ENCODE measurements at places on chromosomes 4 and X. TPM values are rescaled to one million over a fixed set of nuclear protein-coding genes. Genes with fewer than 3 reads are reported as not detected.

- DNase-seq = no peak
Measured at GRCh38 chrX:19332983-19333382, 10.7 kb upstream of the PDHA1 start.

GRCh38 chr4:157421365-157421764 is 200.8 kb downstream of the GRIA2 start:
- no peak for DNase-seq

DNA sequence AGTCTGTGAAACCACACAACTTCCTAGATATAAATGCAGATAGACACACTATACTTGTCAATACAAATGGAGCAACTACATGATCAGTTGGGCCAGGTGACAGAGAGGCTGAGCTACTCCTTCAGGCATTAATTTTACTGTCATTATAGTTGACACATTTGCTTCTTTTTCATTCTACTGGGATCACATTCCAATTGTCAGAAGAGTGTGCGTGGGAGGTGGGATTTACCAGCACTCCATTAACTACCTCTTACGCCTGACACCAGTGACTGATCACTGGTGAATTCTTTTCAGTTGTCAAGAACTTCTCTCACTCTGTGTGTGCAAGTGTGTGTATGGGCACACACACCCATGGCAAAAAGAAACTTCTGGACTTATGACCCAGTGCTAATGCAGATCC is 94.2 kb upstream of the DIAPH2 start:
- DNase-seq = no peak

The PRICKLE3 gene
- 11.0 TPM for total RNA-seq

The EMCN gene
- not detected for total RNA-seq

The MUC7 gene
- total RNA-seq = not detected

DNA sequence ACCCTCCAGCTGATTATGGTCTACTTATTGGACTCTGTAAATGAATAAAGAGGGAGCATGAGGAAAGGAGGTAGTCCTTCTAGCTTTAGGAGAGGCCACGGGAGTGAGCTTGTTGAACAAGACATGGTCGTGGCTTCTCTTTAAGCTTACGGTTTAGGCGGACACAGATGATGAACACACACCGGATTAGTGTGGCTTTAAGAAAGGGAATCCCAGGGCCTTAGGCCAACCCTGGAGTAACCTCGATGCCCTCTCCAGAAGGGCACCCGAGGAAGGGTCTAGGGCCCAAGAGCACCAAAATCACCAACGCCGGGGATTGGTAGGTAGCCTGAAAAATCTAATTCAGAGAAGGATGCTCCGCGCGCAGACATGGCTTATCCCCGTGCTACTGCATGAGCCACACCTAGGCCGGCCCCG is 39.4 kb downstream of the ERVMER34-1 start:
- DNase-seq = no peak

DNA sequence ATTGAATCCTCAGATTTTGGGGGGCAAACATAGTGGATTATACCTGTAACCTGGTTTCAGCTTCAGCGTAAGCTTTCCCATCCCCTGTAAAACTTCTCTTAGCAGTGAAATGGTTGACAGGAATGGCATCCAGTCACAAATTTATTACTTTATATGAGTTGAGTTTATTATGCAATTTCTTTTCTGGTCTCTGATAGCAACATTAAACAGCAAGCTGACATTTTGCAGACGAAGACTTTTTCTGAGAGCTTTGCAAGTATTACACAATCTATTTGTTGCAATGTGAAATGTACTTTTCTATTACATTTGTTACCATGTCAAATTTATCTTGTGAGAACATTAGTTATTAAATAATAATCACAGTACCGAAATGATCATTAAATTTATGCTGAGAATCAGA is 60.6 kb downstream of the GSPT2 start:
- DNase-seq = no peak

DNA sequence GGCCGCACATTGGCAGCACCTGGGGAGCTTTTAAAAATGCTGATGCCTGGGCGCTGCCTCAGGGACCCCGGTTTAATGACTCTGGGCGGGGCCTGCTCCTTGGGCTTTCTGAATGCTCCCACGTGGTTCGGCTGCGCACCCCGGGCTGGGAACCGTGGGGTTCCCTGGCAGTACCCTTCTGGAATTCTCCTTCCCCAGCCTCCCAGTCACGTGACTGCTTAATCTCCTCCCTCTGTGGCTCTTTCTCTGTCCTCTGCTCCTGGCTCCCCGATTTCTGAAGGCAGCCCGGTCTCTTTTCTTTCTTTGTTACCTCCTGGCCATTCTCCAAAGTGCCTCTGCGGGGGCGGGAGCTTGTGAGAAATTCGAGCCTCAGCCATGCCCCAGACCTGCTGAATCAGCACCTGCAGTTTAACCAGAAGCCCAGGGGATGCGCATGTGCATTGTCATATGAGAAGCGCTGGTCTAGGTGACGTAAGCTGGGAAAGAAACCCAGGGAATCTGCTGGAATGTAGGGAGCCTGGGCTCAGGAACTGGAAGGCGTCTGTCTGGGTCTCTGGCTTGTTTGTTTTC is 16.6 kb downstream of the CLCN4 start:
- DNase-seq = no peak

The CT55 gene
- total RNA-seq = not detected

DNA sequence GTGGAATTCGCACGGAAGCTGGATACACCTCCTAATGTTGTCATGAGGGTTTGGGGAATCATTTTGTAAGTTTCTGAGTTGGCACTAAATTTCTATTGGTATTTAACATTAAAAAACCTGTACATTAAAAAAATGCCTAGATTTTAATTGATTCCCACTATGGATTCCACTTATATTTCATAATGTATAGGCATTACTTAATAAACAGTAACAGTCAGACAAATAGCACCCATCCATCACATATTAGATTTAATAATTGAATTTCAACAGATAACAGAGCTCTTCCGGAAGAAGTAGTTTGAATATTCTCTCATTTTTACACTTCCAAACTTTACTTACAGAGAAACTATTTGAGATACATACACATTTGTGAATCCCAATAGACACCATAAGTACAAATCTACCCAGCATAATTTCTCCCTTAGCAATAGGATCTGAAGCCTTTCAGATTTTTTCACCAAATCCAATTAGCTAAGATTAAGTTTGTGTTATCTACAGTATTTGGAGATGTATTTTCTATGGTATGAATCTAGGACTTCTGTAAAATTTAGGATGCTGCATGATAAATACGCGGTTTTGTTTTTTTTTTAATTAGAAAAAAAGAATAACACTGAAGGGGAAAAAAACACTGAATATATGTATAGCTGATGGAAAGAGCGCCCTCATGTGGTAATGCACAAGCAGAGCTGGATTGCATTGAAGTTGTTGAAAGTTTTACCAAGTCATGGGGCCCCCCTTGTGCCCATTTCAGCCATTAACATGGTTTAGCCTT is 12.2 kb upstream of the ODAM start:
- DNase-seq = peak; percentile 62

GRCh38 chrX:35722128-35722527 is 76.0 kb upstream of the MAGEB16 start:
- DNase-seq = no peak

DNA sequence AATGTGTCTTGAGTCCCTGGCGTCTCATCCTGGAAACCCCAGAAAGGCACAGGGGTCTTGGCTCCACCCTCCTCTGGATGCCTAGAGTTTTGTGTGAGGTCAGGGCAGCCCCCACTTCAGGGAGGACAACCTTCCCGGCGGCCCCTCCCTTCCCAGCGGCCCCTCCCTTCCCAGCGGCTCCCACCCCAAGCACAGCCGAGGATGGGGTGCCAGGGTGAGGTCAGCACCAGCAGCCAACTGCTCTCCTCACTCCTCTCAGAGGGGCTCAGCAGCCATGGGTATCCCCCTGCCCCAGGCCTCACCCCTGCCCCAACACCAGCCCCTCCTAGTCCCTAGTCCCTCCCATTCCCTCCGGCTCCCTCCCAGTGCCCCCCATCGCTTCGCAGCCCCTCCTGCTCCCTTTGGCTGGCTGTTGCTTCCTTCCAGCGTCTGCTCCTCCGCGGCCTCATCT is 17.4 kb downstream of the DGKQ start:
- DNase-seq = no peak

DNA sequence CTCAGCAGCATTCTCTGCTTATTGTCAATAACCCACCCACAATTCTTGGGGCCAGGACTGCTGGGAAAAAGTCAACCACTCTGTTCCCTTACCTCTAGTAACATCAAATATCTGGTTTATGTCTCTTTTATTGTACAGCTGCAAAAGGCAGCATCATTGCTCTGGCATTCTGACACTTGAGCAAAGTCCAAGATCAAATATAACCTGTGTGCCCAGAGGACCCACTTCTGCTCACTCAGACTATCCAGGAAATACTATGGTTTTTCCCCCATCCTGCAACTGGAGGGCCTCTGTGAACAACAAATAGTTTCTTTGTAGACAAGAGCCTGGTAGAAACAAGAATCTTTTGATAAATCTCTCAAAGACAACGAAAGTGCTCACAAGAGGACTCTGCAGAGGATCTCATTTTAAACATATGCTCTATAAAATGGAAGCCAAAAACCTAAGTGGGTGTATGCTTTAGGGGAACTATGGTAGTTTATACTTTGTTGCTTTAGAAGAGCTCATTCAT is 154.7 kb downstream of the RAB28 start:
- no peak for DNase-seq

DNA sequence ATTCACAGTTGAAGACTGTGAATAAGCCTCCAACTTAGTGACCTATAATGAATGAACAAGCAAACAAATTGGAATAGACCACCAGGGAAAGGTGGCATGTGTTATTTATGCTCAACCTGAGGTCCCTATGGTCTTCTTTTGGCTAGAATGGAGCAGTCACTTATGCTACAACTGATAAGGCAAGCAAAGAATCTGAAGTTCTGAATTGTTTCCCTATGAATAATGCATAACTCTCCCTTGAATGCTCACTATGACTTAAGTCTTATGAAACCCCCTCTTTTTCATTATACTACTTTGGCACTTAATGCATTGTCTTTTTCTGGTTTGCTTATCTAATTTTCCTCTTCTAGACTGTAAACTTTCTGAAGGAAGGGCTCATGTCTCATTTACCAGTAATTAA is 2.6 kb downstream of the GIMD1 start:
- no peak for DNase-seq

The HTR2C gene
- total RNA-seq = not detected
